ENCODE measurements at places on chromosomes 3 and 15.

DNA sequence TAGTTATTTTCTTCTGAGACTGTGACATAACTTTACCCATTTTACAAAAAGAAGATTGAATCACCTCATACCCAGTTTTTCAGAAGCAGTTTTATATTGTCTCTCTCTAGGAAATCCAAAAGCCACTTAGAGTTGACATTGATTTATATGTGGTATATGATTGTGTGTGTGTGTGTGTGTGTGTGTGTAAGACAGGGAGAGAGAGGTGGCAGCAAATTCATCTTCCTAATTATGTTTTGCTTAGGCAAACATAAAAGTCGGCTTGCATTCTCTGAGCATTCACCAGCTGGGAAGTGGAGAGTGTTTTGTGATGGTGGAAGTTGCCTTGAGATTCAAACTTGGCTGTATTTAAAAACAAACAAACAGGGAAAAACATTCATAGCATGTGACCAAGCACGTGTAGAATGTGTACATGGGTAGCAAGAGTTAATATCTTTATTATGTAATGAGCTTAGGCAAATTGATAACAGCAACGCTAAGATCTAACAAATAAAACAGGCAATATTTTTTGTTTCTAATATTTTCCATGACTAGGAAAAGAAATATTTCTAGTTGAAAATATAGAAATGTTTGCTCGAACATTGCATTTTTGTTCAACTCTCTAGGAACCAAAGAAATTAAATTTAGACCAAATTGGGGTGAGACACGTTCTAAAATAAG, 64.4 kb upstream of the IGF1R start:
- no peak for DNase-seq

DNA sequence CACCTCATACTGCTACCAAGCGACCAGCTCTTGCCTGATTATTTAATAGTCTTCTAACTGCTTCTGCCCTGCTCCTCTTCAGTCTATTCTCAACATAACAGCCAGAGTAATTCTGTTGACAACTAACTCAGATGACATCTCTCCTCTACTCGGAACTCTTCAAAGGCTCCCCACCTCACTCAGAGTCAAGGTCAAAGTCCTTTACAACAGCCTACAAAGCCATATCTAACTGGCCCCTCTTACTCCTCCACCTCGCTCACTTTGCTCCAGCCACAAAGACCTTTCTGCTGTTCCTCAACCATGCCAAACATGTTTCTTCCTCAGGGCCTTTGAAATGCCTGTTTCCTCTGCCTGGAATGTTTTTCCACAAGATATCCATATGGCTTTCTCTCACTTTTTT, 43.6 kb downstream of the PIK3R4 start:
- DNase-seq = no peak

DNA sequence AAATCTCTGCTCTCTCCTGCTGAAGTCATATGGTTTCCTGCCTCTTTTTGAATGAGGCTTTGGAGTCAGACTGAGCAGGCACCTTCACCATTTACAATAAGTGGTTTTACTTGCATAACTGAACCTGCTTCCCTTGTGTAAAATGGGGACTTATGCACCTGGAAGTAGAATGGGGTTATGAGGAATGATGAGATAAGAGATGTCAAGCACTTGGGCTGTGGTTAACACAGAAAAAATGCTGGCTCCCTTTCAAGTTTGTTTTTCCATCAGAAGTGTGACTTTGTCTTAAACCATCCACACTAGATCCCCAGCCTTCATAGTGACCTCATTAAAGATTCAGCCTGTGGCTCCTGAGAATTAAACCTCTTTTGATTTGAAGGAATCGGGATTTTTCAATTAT, 5.2 kb downstream of the EXOSC7 start:
- no peak for DNase-seq

DNA sequence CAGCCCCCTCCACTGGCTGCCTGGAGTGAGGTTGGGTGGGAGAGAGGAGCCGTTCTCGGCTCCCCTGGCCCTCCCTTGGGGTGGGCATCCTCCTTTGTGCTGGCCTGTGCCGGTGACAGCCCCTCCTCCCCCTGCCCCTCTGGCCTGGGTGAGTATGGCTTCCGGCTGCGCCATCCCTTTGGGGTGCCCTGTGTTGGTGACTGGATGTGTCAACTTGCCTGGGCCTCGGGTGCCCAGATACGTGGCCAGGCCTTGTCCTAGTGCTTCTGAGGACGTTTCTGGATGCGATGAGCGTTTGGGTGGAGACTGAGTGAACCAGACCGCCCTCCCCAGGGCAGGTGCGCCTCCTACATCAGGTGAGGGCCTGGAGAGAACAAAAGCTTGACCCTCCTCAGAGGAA, 59.7 kb downstream of the PLXNA1 start:
- DNase-seq = no peak

DNA sequence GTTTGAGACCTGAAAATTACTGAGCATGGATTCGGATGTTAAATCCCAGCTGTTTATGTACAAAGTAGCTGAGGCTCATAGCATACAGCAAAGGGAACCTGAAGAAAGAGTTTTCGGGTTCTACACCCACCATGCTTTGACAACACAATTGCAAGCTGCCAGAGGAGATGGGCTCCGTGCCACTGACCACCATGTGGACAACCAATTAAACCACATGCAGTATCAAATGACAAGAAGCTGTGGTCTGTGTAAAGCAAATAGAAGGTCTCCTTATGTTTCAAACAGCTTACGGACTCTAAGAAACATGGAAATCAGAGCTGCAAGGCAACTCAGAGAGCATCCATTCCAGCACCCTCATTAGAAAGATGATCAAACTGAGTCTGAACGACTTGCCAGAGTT, 12.9 kb downstream of the GABRB3 start:
- no peak for DNase-seq

GRCh38 chr3:20537234-20537633, 351.2 kb upstream of the SGO1 start:
- DNase-seq = no peak

DNA sequence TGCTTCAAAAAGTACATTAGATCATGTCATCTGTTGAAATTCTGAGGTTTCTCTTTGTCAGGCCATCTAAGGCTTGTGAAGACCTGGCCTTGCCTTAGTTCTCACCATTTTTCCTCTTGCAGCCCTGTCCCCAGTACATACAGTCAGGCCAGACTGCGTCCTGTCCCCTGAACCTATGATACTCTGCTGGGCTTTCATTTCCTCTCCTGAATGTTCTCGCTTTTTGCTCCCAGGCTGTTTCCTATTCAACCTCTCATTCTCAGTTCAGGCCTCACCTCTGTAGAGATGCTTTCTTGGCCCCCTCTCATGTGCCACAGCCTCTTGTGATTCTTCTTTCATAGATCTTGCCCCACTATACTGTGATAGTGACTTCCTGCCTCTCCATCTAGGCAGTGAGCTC, 648.8 kb upstream of the KCNMB2 start:
- no peak for DNase-seq

- DNase-seq = no peak
These were observed 29.8 kb downstream of the LOXL1 start for GRCh38 chr15:73955861-73956742.

- DNase-seq = no peak
These were observed 20.0 kb downstream of the PLCL2 start for GRCh38 chr3:16904423-16905417.

- DNase-seq = no peak
These were observed 4.5 kb downstream of the ADGRG7 start for GRCh38 chr3:100613721-100614390.

- DNase-seq = no peak
These were observed 76.9 kb downstream of the UBP1 start for GRCh38 chr3:33363113-33363800.

DNA sequence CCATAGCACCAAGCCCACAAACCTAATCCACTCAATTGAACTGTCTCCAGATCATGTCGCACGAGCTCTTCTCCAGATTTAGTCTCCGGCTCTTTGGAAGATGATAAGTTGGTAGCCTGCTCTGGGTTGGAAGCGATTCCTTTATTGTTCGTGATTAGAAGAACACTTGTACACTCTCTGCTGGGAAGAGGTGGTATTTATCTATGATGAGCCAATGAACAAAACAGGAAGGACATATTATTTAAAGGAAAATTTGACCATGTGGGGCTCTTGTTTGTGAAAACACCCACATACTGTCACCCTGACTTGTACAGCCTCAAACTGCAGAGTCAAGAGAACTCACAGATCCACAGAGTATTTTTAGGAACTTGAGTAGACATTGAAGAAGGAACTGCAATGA, 54.4 kb downstream of the MYZAP start:
- DNase-seq = no peak

- DNase-seq = no peak
These were observed 57.6 kb downstream of the GALK2 start for GRCh38 chr15:49227602-49228001.

GRCh38 chr3:171791692-171792076, 18.6 kb downstream of the PLD1 start:
- DNase-seq = no peak

DNA sequence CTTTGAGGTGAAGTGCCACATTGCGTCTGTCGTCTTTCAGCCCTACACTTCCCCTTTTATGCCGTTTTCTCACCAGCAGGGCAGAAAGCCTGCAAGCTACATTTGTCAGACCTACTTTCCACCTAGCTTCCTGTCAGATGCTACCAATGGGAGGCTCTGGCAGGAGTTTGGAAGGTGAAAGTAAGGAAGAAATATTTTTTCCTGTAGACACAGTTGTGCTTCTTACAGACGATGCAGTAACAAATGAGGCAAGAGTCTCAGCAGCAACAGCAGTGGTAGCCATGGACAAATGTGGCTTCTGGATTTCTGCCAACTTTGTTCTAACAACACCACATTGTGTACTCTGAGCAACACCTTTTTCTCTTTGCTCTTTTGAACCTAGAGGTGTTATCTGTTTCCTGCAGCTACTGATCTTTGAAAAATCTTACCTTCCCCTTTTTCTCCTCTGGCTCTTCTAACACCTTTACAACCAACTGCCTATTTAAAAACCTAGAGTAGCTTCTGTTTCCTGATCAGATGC, 70.6 kb upstream of the STT3B start:
- DNase-seq = no peak

- DNase-seq = no peak
These were observed 1088.6 kb downstream of the TUSC7 start for GRCh38 chr3:117798221-117798620.

All from stimulated activated CD8-positive, alpha-beta memory T cell treated with anti-CD3 and anti-CD28 coated beads, Interleukin-15, amount 100 ng/mL, for 4 hours (primary cell).